MCF 10A (cell line): ENCODE measurements at places on chromosomes 1 and 21. TPM values are rescaled to one million over a fixed set of nuclear protein-coding genes. Genes with fewer than 3 reads are reported as not detected.

The TFF2 gene
- total RNA-seq = not detected in 2 replicates

The CYP4A11 gene
- total RNA-seq = not detected in 2 replicates

The FCGR3A gene
- not detected in 2 replicates for total RNA-seq

The DCLRE1B gene
- total RNA-seq = 6.9 and 8.1 TPM in 2 replicates

The HAPLN2 gene
- total RNA-seq = not detected in 2 replicates

The LCE2C gene
- total RNA-seq = not detected in 2 replicates

The OR2L13 gene
- not detected in 2 replicates for total RNA-seq

The SLC22A15 gene
- total RNA-seq = 32.4 and 33.5 TPM in 2 replicates

The RIMS3 gene
- 0.29 and 0.58 TPM in 2 replicates for total RNA-seq

The MTARC1 gene
- 0.96 and 1.5 TPM in 2 replicates for total RNA-seq

The MCOLN3 gene
- 0.70 and 1.3 TPM in 2 replicates for total RNA-seq

The FALEC gene
- total RNA-seq = not detected in 2 replicates

The RHD gene
- total RNA-seq = not detected in 2 replicates

The KANK4 gene
- 0.20 and 0.51 TPM in 2 replicates for total RNA-seq

The CHI3L2 gene
- total RNA-seq = 1.4 and 2.1 TPM in 2 replicates

The RHBG gene
- total RNA-seq = not detected in 2 replicates

The GIPC2 gene
- 0.07 TPM in 1 of 2 replicates, not detected in the other for total RNA-seq

The CFAP74 gene
- total RNA-seq = not detected in 2 replicates

The MOV10 gene
- total RNA-seq = 54.9 and 55.6 TPM in 2 replicates

The LCE1E gene
- 1.3 and 1.9 TPM in 2 replicates for total RNA-seq

The GPR52 gene
- 0.86 and 1.2 TPM in 2 replicates for total RNA-seq

The RIMKLA gene
- total RNA-seq = not detected in 2 replicates

The CDC42 gene
- total RNA-seq = 133 and 141 TPM in 2 replicates

The DENND2C gene
- 5.8 and 6.0 TPM in 2 replicates for total RNA-seq

The KRTAP21-2 gene
- not detected in 2 replicates for total RNA-seq
